ENCODE measurements at places on chromosomes 2 and 18. TPM values are rescaled to one million over a fixed set of nuclear protein-coding genes. Genes with fewer than 3 reads are reported as not detected.

Gene MATN3
- total RNA-seq = 1.3 TPM

Gene CMPK2
- total RNA-seq = 2.2 TPM

Gene TWIST2
- 0.96 TPM for total RNA-seq

Gene IL37
- total RNA-seq = not detected

DNA sequence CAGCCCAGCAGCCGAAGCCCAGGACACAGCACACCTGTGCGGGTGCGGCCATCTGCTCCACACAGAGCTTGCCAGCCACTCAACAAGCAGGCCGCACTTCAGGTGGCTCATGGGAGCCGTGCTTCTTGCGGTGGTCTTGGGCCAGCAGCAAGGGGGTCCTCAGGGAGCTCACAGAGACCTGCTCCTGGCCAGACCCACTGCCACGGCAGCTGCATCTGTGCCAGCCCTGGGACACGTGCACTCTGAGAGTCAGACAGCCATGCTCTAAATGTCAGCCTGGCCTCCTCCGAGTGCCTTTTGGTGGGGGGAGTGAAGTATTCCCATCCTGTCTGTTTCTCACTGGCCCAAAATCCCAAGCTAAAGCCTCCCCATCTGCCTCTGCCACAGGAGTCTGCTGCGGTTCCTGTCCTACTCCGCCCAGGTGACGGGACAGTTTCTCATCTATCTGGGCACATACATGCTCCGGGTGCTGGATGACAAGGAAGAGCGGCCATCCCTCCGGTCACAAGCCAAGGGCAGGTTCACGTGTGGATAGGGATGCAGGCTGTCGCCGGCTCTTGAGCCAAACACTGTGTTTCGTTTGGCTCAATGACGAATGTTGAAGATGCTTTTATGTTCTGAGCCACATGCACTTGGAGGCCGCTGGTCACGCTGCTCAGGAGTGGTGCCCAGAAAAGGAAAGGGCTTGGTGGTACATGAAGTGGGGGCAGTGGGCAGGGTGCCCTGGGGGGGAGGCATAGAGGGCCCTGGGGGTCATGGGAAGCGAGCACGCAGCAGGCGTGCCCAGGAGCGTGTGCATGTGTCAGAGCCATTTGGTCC is 22.8 kb downstream of the CIDEA start:
- DNase-seq = no peak

DNA sequence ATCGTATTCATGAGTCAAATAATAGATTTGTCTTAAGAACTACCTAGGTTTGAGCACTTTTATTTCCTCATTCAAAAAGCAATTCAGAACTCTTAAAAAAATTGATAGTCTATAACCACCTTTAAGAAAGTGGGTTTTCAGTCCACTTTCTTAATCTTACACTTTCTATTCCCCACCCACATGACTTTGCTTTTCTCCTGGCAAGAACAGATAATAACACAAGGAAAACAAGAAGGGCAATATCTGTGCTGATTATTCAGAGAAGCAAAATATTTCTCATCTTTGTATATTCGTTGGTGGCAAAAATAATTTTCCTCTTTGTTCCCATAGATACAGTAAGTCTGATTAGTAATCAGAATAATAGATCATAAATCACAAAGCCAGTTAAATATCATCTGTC is 130.6 kb upstream of the DNAJC10 start:
- DNase-seq = no peak

- DNase-seq = no peak
Measured at GRCh38 chr2:191366199-191366598, 121.0 kb downstream of the MYO1B start.

- DNase-seq = no peak
Measured at GRCh38 chr2:205556357-205556756, 125.9 kb upstream of the NRP2 start.

DNA sequence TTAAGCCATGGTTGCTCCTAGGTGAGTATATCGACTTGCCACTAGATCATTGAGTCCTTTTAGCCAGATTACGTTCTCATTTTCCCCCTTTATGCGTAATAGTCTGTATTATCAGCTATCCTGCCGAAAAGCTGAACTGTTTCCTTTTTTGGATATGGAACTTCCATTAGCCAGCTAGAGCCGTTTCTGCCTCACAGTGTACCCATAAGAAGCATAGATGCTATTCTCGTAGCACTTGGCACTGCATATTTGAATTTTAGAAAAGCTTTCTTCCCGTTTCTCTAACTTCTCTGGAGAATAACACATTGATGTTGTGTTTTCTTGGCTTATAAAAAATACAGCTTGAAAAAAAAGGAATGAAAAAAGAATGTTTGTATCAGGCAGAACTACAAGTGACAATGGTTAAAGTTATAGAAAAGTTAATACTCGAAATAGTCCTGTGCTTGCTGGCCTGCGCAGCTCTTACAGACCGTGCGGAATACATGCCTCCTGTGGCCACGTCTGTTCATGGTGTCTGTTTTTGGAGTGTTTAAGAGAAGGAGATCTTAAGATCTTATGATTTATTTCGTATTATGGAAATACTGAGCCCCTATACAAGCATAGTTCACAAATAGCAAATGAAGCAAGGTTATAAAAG is 710 bp downstream of the DUSP19 start:
- DNase-seq = no peak

- no peak for DNase-seq
Measured at GRCh38 chr2:128164311-128164710, 73.3 kb downstream of the UGGT1 start.

- DNase-seq = no peak
Measured at GRCh38 chr2:10469955-10470608, 22.0 kb upstream of the ODC1 start.

- DNase-seq = no peak
Measured at GRCh38 chr2:216165711-216166110, 56.6 kb downstream of the XRCC5 start.

DNA sequence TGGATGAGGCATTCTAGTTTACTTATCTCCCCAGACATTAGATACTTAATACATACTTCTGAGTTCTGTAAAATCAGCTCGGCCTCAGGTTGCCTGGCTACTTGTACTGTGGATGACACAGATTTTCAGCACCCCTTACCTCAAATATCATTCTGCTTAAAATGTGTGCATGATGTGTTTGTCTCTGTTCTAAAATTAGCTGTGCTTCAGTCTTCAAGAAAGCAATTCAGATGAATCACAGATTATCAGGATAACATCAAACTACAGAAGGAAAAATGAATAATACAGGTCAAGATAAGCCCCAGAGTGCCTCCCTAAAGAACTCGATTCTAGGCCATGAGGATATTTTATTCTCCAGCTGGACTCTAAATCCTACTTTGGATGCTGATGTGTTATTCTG is 21.3 kb upstream of the MAPRE2 start:
- DNase-seq = no peak

- peak; percentile 43 for DNase-seq
Measured at GRCh38 chr2:27085673-27086089, 891 bp upstream of the KHK start.

DNA sequence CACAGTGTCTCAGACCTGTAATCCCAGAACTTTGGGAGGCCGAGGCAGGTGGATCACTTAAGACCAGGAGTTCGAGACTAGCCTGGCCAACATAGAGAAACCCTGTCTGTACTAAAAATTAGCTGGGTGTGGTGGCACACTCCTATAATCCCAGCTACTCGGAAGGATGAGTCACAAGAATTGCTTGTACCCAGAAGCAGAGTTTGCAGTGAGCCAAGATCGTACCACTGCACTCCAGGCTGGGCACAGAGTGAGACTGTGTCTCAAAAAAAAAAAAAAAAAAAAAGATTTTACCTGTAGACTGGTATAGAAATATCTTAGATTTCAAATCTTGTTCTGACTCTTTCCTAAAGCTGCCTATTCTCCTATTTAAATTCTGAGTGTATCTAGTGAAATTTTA is 7.2 kb upstream of the KLHL29 start:
- no peak for DNase-seq
